ENCODE measurements at places on chromosomes 4 and X.

GRCh38 chr4:56475917-56476316 is 8.5 kb downstream of the SRP72 start:
- H3K27ac ChIP-seq = no peak overlapping the region
- no peaks in the 10 kb centered on the region for H3K4me1 ChIP-seq
- no peak overlapping the region for H3K4me3 ChIP-seq
- no peaks in the 10 kb centered on the region for H3K27me3 ChIP-seq
- DNase-seq = no peak
- peaks cover 100% of the 10 kb centered on the region for H3K36me3 ChIP-seq

DNA sequence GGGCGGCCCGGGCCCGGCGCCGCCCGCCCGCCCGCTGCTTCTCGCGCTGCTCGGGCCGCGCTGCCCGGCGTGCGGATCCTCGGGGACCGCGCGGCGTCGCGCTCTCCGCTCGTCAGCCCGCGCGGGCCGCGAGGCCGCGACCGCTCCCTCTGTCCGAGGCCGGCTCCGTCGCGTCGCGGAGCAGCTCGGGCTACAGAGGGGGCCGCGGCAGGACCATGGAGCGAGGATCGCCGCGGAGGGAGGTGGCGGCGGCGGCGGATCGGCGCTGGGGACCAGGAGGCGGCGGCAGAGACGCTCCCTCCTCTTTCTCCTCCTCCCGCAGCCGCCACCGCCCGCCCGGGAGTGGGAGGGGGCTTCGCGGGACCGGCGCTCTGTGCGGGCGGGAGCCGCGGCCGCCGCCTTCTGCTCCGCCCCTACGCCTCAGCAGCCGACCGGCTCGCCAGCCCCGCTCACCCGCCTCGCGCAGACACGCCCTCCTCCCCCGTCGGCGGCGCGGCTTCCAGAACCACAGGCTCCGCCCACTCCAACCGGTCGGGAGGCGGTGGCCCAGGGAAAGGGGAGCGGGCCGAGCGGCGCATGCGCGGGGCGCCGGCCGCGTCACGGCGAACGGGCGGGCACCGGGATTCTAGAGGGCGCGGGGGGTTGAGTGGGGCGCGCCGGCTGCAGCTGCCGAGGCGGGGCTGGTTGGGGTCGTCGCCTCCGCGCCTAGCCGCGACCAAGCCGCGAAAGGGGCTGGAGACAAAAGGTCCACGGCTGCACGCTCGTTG is at the start of gene CASK:
TSS of gene CASK (minus strand) at position 344 of the 767 bp plus-strand sequence. CDS start 566 bp downstream, outside the sequence.
- H3K36me3 ChIP-seq = no peaks in the 10 kb centered on the region
- peak within 1 kb of the TSS; percentile 88 for H3K27ac ChIP-seq
- H3K4me3 ChIP-seq = peak within 1 kb of the TSS; percentile 82

DNA sequence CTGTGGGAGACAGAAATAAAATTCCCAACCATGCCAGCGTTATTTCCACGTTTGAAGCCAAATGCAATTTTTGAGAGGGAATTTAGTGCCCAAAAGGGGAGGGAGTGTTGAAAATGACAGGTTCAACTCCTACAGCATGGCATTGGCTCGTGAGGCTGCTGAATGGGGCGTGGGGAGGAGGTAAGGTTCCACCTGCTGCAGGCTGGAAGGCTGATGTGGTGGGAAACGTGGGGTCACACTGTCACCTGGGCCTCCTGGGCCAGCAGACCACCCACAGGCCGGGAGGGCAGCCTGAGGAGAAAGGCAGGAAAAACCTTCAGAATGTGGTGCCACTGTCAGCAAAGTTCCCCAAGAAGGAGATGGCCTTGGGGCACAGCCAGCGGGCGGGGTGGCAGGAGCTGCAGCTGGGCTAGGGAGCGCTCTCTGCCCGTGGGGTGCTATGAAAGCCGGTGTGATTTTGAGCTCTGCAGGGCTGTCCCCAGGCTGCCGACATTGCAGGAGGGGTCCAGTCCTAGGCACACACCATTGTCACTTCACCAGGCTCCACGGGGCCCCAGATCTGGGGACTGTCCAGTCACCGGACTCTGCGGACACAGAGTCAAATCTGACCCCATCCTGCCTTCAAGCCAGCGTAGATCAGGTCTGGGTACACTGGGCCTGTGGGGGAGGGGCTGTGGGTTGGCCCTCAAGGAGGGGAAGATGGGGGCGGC is 19.6 kb downstream of the MSANTD1 start:
- H3K36me3 ChIP-seq = no peaks in the 10 kb centered on the region
- DNase-seq = no peak
- peaks cover 49% of the 10 kb centered on the region for H3K27me3 ChIP-seq

DNA sequence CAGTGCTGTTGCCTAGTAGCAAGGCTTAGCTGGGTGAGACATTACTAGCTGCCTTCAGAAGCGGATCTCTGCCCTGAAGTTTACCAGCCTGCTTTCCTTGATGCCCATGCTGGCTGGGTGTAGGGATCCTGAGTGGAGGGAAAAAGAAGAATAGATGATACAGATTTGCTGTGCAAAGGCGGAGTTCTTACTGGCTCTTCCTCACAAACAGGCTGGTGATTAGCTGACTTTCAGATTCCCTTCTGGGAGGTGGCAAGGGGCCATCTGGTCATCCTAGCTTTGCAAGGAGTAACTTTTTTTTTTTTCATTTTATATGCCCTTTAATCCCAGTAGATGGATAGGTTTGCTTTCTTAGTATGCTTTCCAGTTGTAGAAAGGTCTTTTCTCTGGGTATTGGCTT is 44.8 kb downstream of the SMARCA5 start:
- H3K27me3 ChIP-seq = no peaks in the 10 kb centered on the region
- no peak overlapping the region for H3K27ac ChIP-seq
- no peak overlapping the region for H3K4me3 ChIP-seq
- DNase-seq = no peak

GRCh38 chrX:74523870-74524735 is 90.3 kb downstream of the RLIM start:
- H3K4me3 ChIP-seq = no peak overlapping the region
- no peak overlapping the region for H3K27ac ChIP-seq
- peaks cover 6% of the 10 kb centered on the region for H3K36me3 ChIP-seq
- H3K4me1 ChIP-seq = no peaks in the 10 kb centered on the region
- H3K27me3 ChIP-seq = peaks cover 11% of the 10 kb centered on the region

DNA sequence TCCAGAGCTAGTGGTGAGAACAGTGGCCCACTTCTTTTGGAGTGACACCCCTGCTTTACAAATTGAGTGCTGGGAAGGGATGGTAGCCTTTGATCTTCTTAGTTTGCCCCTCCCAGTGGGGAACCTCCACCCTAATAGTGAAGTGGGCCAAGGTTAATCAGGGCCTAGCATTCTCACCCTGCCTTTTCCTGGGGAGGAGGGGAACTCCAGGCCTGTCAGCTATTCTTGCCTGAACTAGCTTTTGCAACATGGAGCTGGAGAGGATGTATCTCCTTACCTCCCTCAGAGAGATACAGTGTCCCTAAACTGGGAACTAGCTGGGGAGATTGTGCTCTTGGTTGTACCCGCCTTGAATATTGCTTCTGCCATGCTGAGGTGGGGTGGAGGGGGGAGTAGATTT is 20.6 kb downstream of the PHKA1 start:
- no peak overlapping the region for H3K4me3 ChIP-seq
- no peak for DNase-seq
- peaks cover 61% of the 10 kb centered on the region for H3K27me3 ChIP-seq
- no peak overlapping the region for H3K27ac ChIP-seq
- no peaks in the 10 kb centered on the region for H3K4me1 ChIP-seq

DNA sequence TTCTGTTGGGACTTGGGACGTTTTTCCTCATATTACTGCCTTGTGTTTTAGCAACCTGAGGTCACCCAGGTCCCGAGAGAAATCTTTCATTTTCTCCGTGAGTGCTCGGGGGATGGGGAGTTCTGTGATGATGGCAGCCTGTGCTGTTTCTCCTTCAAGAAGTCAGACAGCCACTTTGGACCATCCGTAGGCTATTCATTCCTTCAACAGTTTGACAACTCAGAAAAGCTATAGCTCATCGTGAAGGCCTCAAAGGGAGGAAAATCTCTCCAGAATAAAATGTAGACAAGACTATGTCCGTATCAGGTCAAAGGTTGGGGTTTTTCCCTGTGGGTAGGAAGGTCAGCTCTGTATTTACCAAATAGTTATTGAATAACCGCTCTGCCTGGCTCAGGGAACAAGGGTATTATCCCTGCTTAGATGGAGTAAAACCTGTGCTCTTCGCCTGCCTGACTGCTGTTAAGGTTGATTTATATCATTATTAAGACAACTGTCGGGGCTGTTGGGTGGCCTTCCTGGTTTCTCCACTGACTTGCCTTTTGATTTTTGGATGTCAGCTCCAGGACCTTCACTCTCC is 36.6 kb downstream of the FAM114A1 start:
- no peaks in the 10 kb centered on the region for H3K4me1 ChIP-seq
- H3K4me3 ChIP-seq = no peak overlapping the region
- H3K27ac ChIP-seq = no peak overlapping the region
